ENCODE measurements at places on chromosomes 2 and 18.

- DNase-seq, result no peak
Observed at GRCh38 chr2:2041256-2041824, 289.7 kb downstream of the MYT1L start.

- DNase-seq, result no peak
Observed at GRCh38 chr2:234286118-234286598, 210.7 kb downstream of the ARL4C start.

DNA sequence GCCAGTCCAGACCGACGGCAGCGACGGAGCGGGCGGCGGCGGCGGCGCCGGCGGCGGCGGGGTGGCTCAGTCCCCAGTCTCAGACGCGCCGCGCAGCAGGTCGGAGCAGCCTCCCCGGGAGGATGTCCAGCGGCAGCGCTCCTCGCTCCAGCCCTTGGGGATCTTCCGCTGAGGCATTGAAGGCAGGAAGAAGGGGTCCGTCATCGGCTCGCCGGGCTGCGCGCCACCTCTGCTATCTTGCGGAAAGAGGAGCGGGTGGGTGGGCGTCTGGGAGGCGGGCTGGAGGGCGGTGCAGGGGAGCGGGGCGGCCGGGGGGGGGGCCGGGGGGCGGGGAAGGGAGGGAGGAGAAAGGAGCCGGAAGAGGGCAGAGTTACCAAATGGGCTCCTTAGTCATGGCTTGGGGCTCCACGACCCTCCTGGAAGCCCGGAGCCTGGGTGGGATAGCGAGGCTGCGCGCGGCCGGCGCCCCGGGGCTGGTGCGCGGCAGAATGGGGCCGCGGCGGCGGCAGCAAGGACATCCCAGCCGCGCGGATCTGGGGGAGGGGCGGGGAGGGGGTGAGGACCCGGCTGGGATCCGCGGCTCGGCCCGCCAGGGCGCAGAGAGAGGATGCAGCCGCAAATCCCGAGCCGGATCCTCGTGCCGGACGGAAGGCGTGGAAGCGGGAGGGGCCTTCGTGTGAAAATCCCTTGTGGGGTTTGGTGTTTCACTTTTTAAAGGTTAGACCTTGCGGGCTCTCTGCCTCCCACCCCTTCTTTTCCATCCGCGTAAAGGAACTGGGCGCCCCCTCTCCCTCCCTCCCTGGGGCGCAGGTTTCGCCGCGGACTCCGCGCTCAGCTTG is at the start of gene NETO1:
Gene NETO1, minus strand, starts transcription at position 242 of the 839 bp plus-strand sequence. CDS start 696 bp downstream, outside the sequence.
- no peak for DNase-seq

- DNase-seq, result no peak
Observed at GRCh38 chr2:40224318-40224717, 227.6 kb downstream of the SLC8A1 start.

DNA sequence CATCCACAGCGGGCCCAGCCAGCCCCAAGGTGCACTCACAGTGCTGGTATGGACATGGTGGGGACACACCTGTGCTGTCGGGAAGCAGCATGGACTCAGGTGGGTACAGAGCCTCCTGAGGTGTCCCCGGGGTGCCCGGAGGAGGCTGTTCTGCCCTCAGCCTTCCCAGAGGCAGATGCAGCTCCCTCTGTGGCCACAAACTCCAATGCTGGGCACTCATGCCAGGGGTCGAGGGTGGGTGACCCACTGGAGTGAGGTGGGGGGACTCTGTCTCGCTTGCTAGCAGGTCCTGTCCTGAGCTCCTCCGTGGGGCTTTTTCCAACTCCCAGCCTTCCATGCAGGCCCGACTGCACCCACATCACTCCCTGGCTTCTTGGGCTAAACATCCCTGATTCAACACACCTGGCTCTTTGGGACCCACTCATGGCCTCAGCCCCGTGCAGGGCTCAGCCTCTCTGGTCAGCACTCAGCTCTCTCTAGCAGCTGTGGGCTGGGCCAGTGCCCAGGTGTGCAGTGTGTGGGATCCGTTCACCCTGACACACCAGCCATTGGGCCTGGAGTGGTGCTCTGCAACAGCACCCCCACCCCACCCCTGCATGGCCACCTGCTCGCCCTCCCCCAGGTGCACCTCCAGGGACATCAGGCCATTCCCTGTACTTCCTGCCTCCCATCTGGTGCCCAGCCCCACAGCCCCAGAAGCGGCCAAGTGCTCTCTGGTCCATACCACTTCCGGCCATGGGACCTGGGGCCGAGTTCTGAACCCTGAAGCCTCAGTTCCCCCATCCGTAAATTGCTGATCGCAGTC is 16.0 kb downstream of the RAMP1 start:
- DNase-seq, result no peak

DNA sequence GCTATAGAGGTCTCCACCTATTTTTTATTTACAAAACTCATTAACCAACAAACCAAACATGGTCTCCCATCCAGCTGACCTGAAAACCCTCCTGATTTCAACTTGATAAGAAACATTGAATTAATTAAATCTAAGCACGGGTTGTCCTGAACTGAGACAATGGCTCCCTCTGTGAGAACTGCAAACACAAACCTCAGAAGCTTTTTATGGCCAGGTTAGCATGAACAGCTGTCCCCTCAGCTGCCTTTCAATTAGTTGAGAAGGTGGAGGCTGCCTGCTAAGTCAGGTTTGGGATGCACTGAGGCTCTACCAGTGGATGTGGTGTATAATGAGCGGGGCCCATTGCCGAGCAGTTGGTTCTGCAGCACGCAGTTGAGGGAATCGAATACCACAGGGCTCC is 258.5 kb upstream of the DDX18 start:
- DNase-seq, result no peak

DNA sequence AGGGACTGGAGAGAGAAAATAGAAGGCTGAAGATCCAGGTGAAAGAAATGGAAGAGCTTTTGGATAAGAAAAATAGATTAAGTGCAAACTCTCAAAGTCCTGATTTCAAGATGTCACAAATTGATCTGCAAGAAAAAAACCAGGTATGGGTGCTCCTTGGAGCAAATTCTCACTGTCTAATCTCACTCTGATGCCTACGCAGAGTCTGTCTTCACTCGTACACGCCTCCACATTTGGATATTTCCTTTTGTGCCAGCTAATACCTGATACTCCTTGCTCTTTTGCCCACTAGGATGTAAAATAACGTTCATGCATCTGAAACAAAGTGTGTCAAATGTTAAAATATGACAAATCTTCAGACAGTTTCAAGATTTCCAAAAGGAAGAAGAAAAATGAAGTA is 99.4 kb downstream of the CCDC102B start:
- no peak for DNase-seq

GRCh38 chr2:118061135-118061955 is 26.9 kb upstream of the INSIG2 start:
- peak; percentile 92 for DNase-seq

DNA sequence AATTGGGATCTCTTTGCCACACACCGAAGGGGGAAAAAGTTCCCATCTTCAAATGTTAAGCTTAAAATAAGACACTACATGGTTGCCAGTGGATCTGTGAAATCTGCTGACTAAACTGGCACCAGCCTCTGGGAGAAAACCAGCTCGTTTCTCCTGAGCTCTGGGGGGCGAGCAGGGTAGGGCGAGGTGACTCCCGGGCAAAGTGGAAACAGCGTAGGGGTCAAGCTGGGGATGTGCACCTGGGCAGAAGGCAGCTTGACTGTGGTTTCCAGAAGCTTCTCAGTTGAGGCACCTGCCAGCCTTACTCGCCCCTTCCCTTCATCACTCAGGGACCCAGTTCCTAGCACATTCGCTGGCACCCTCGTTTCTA is 62.8 kb downstream of the SFXN5 start:
- no peak for DNase-seq

DNA sequence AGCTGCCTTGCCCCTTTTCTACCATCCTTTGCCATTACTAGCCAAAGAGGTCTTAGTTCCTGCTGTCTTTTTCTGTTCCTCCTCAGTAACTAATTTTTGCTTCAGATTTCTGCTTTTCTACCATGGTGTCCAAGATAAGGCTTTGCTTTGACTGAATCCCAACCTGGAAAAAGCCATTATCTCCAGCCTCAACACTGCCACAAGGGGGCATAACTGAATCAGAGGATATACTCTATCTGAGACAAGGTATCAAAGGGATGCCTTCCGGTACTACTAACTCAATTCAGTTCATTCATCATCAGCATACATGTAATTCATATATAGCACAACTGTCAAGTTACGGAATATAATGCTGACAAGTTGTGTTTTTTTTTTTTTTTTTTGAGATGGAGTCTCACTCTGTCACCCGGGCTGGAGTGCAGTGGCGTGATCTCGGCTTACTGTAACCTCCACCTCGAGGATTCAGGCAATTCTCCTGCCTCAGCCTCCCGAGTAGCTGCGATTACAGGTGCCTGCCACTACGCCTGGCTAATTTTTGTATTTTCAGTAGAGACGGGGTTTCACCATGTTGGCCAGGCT is 11.4 kb downstream of the OSGEPL1 start:
- peak; percentile 78 for DNase-seq

- DNase-seq, result no peak
Observed at GRCh38 chr18:30277676-30278075, 764.9 kb downstream of the DSC3 start.

All from Karpas-422 (cell line).